ENCODE measurements at places on chromosomes 4 and X. TPM values are rescaled to one million over a fixed set of nuclear protein-coding genes. Genes with fewer than 3 reads are reported as not detected.

PIM2 gene
- total RNA-seq, result 5.6 TPM

ITIH6 gene
- not detected for total RNA-seq

GPR78 gene
- total RNA-seq, result not detected

FTHL17 gene
- not detected for total RNA-seq

MAGEB17 gene
- not detected for total RNA-seq

ZNF81 gene
- 2.8 TPM for total RNA-seq

ART3 gene
- total RNA-seq, result not detected

CORIN gene
- not detected for total RNA-seq

APBB2 gene
- total RNA-seq, result 51.4 TPM

TRPC5OS gene
- not detected for total RNA-seq

WWC2 gene
- total RNA-seq, result 3.8 TPM

RADX gene
- total RNA-seq, result not detected

DCAF4L1 gene
- 0.11 TPM for total RNA-seq

- DNase-seq, result no peak
Measured at GRCh38 chrX:95290455-95290854, 1394.2 kb upstream of the DIAPH2 start.

DNA sequence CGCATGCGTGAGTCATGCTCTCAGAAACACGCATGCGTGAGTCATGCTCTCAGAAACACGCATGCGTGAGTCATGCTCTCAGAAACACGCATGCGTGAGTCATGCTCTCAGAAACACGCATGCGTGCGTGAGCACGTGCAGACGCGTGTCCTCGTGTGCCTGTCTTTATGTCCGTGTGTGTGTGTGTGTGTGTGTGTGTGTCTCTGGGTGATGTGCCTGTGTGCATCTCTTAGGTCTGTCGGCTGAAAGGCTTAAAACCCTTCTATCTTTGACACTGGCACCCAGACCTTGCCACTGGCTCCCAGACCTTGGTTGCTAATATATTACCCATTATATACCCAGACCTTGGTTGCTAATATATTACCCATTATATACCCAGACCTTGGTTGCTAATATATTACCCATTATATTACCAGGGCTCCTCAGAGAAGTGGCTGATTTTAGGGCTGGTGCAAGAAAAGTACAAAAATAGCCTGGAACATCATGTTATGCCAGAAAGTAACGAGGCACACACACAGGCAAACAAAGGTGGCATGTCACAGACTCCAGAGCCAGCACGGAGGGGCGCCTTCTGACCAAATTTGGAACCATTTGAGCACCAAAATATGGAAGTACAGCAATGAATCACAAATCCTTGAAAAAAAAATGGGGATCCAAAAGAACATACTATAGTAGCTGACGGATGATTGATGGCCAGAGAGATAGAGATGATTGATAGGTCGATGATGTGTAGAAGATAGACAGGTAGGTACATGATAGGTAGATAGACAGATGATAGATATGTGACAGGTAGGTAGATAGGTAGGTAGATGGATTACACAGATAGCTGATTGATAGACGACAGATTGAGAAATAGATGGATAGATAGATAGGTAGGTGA is 19.2 kb upstream of the ADRA2C start:
- peak; percentile 87 for DNase-seq

- no peak for DNase-seq
Measured at GRCh38 chr4:55554453-55555030, 7.8 kb upstream of the CLOCK start.

DNA sequence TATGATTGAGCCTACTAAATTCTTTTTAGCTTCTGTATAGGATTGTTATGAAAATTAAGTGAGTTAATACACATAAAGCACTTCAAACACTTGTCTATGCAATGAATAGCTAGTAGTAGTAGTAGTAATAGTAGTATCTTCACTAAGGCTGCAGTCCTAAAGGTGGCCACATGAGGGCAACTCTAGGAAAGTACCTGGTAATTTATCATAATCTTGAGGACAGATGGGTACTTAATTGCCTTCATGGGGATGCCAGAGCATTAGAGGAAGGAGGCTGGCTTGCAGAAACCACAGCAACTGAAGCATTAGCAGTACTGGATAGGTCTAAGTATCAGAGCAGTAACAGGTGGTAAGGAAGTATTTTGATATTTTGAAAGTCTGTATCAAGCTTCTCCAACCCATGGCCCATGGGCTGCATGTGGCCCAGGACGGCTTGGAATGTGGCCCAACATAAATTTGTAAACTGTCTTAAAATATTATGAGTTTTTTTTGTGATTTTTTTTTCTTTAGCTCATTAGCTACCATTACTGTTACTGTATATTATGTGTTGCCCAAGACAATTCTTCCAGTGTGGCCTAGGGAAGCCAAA is 17.3 kb downstream of the NIPAL1 start:
- DNase-seq, result no peak

DNA sequence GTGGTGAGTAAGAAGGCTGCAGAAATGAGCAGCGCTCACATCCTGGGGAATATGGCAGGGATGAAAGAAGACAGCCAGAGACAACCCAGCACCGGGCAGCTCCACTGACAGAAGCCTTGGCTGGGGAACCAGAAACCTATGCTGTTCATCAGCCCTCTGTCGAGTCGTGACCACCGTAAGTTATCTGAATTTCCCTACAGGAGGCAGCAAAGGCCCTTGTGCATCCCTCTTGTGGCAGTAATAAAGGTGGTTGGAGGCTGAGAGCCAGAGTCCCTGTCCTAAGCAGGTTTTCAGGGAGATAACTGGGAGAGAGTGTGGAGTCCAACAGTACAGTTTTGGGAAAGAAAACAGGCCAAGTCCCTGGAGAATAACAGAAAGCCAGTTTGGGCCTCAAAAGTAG is 194.0 kb upstream of the BOD1L1 start:
- no peak for DNase-seq

DNA sequence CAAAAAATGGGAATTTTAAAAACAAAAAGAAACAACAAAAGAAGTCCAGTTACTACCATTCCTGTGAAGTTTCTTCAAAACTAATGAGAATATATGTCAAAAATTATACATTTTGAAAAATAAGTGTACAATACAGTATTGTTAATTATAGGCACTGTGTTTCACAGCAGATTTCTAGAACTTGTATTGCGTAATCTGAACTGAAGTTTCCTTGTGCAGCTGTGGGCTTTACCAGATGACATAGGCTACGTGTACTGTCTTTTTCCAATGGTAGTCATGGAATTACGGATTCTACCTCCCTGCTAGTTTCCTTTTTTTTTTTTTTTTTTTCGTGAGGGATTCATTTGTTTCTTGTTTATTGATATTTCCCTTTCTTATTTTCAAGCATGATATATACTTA is 113.8 kb upstream of the GABRA2 start:
- DNase-seq, result no peak

GRCh38 chrX:40331762-40332161 is 234.0 kb upstream of the BCOR start:
- no peak for DNase-seq

DNA sequence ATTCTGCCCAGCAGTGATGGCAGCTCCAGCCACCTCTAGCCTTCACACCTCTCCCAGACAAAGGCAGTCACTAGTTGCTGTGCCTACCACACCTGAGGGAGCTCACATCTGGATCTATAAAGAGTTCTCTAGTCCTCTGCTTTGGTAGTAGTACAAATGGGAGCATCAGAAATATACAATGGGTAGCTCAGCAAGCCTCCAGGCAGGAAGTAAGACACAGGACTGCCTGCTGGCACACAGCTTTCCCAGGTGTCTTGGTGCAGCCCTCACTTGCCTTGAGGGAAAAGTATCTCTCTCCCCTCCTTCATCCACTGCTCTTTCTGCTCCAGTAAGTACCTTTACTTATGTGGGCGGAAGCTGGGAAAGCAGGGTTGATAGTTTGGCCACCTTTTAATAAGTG is 212.9 kb upstream of the SLC7A11 start:
- no peak for DNase-seq

GRCh38 chrX:17527922-17528321 is 152.9 kb downstream of the NHS start:
- DNase-seq, result no peak

GRCh38 chr4:14816623-14817261 is 185.5 kb upstream of the CPEB2 start:
- DNase-seq, result no peak

GRCh38 chr4:8553991-8554405 is 26.2 kb upstream of the GPR78 start:
- DNase-seq, result no peak

GRCh38 chr4:152278172-152278504 is 257.8 kb downstream of the FBXW7 start:
- no peak for DNase-seq

DNA sequence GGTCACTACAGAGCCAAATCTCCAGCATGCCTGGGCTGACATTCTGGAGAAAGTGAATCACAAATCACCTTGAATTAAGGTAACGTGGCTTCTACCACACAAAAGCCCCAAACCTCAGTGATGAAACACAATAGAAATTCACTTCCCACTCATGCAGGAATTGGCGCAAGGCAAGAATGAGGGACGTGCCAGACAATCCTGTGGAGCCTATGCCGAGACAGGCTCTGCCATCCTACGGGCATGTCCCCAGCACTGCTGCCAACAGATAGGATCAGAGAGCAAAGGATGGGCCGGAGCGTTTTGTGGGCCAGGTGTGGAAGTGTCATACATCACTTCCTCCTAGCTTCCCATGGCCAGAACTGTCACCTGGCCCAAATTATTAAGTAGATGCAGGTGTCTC is 118.0 kb downstream of the IRF2 start:
- DNase-seq, result no peak

DNA sequence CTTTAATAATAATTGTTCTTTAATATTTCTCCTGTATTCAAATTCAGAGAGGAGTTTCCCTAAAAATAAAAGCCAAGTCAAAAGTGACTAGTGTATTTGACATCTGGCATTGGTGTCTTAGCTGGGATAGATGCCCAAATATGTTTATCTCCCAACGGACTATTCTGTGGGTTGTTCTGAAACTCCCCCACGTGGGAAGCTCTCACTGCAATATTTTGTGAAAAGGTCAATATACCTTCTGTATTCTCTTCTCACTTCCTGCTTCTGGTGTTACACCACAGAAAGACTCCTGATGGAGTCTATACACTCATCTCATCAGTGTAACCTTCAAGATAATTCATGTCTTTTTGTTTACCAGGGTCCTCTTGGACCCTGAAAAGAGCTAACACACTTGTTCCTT is 2052.8 kb upstream of the TENM3 start:
- no peak for DNase-seq

- no peak for DNase-seq
Measured at GRCh38 chrX:106619797-106620196, 8.0 kb downstream of the RADX start.

- peak; percentile 70 for DNase-seq
Measured at GRCh38 chrX:115233497-115234455, at the start of gene LRCH2. TSS of gene LRCH2 (minus strand) at chrX:115234096. CDS start at chrX:115234041, 55 bp downstream.

- no peak for DNase-seq
Measured at GRCh38 chr4:129623233-129623875, 527.4 kb downstream of the C4orf33 start.

DNA sequence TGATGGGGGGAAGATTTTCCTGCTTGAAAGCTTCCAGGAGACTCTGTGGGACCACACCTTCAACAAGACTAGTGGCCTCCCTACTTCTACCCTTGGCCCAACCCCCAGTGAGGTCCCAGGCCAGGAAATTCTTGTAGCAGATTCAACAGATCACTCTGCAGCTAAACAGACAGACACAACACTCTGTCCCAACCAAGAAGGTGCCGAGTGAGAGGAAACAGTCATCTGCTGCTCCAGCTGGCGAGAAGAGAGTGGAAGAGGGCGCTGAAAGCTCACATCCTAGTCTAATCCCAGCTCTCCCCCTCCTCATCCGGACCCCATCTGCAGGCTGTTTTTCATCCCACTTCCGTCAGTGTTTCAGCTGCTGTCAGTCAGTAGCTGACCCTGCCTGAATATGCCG is 63.4 kb downstream of the CHRDL1 start:
- no peak for DNase-seq
